Endothelial cell (in vitro differentiated cells): ENCODE measurements at places on chromosomes 11 and 22.

DNA sequence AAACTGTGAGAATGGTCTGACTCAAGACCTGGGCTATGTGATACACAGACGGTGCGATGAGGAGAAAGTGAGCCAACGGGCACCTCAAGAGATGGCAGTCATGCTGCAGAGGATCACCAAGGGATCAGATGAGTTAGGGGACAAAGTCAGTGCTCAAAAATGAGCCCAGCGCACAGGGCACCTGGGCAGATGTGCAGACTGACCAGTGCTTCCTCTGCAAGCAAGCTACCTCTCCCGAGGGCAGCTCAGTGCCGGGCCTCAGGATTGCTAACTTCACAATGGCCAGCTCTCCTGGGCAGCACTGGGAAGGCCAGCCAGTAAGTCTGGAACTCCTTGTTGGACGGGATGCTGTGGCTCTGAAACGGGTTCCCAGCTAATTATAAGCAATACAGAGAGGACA, 15.3 kb downstream of the HDHD5 start:
- DNase-seq: no peak

- no peak for DNase-seq
Measured at GRCh38 chr22:43406186-43406790, 5.5 kb upstream of the MPPED1 start.

DNA sequence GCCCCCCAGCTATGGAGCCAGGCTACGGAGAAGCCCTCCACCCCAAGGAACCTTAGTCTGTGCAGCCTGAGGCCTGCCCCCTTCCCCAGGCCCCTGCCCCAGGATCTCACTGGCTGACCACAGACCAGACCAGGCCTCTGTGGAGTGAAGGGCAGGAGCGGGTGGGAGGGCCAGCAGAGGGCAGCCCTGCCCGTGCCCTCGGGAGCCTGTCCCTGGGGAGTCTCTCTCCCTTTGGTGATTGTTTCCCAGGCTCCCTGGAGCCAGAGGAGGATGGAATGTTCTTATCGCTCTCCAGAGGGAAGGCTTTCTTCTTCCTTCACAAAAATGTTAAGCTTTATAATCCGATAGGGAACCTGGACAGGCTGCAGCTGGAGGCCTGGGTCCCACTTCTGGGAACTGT, 455.3 kb downstream of the SOX6 start:
- DNase-seq: no peak

DNA sequence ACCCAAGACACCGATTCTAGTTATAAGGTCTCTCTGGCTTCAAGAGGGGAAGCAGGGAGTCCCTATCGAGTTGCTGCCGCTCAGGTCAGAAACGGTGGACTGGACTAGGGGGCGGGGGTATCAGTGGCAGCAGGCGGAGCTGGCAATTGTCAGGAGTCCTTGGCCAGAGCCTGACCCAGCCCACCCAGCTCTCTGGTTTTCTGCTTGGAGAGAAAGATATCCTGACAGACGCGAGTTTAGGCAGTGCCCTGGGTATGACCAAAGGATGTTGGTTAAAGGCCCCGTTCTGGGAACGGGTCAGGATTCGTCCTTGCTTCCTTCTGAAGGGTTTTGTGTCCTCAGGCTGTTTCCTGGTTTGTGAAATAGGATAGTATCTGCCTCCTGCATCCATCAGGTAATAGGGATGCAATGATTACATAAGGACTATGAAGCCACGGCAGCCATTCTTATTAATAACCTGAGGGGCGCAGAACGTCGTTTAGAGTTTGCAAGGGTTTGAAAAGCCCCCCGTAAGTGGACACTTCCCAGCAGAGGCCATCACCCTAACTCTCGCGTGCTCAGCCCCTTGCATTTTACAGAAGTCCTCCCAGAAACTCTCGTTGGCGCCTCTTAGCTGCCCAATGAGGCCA, 700 bp upstream of the DEPDC5 start:
- DNase-seq: peak; percentile 76
